Calu3 (cell line): ENCODE measurements at places on chromosomes 6 and 20. TPM values are rescaled to one million over a fixed set of nuclear protein-coding genes. Genes with fewer than 3 reads are reported as not detected.
A peak's percentile ranks its signal among the peaks of the same experiment; 100 is the strongest.

GRCh38 chr20:18513208-18513607 lies 5.5 kb downstream of the SEC23B start:
- H3K36me3 ChIP-seq: peaks cover 19% of the 10 kb centered on the region
- no peak overlapping the region for H3K27ac ChIP-seq
- no peaks in the 10 kb centered on the region for H3K4me1 ChIP-seq
- DNase-seq: no peak

DNA sequence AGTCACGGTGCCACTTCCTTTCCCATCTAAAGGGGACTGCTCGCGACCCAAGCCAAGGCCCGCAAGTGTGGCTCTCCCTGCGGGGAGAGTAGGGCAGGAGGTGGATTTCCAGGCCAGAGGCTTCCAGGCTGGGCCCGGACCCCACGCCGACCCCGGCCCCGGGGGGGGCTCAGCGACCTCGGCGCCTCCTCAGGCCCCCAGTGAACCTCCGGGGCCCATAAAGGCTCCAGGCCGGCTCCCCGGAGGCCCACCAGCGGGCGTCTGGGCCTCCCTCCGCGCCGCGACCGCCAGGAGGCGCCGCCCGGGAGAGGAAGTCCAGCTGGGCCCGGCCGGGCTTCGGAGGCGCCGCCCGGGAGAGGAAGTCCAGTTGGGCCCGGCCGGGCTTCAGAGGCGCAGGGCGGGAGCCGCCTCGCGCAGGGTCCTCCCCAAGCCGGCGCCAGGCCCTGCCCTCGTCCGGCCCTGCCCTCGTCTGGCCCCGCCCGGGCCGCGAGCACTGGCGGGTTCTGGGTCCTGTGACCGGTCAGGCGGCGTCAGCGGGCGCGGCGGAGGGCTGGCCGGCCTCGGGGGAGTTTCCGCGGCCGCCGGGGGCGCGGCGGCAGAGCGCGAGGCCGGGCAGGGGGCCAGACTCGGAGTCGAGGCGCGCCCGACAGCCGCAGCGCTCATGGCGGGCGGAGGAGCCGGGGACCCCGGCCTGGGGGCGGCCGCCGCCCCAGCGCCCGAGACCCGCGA lies at the start of gene RAB32:
Gene RAB32, plus strand, starts transcription at position 623 of the 729 bp plus-strand sequence. Its CDS starts 39 bp downstream, at position 662.
- DNase-seq: peak; percentile 92
- peak within 1 kb of the TSS; percentile 91 for H3K27ac ChIP-seq
- peaks cover 24% of the 10 kb centered on the region for H3K36me3 ChIP-seq
- H3K27me3 ChIP-seq: no peaks in the 10 kb centered on the region
- H3K4me1 ChIP-seq: peaks cover 7% of the 10 kb centered on the region
- peak within 1 kb of the TSS; percentile 90 for H3K4me3 ChIP-seq

- no peak for DNase-seq
- H3K4me3 ChIP-seq: no peak overlapping the region
- no peak overlapping the region for H3K27ac ChIP-seq
- H3K27me3 ChIP-seq: no peaks in the 10 kb centered on the region
These were observed 44.6 kb upstream of the TBC1D7 start for GRCh38 chr6:13372688-13373487.

DNA sequence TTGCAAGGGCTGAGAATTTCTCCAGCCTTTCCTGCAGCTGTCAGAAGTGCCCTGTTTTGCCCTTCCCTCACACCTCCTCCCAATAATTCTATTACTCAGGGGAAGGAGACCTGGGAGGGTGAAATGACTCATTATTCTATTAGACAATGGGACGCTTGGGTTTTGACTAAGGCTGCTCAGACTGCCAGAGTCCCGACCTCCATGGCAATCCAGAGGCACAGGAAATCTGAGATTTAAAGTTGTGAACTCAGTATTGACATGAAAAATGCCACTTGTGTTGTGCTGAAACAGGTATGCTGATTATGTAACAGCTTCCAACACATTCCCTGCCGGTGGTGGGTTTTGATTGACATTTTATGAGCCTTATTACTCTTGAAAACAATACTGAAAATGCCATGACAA lies 625.9 kb upstream of the FLRT3 start:
- H3K27ac ChIP-seq: no peak overlapping the region
- no peak for DNase-seq
- no peak overlapping the region for H3K4me3 ChIP-seq

GRCh38 chr20:19835533-19836222 lies 77.6 kb downstream of the RIN2 start:
- H3K4me1 ChIP-seq: no peaks in the 10 kb centered on the region
- no peak overlapping the region for H3K27ac ChIP-seq
- no peak overlapping the region for H3K4me3 ChIP-seq
- DNase-seq: no peak
- no peaks in the 10 kb centered on the region for H3K36me3 ChIP-seq
- no peaks in the 10 kb centered on the region for H3K27me3 ChIP-seq

DNA sequence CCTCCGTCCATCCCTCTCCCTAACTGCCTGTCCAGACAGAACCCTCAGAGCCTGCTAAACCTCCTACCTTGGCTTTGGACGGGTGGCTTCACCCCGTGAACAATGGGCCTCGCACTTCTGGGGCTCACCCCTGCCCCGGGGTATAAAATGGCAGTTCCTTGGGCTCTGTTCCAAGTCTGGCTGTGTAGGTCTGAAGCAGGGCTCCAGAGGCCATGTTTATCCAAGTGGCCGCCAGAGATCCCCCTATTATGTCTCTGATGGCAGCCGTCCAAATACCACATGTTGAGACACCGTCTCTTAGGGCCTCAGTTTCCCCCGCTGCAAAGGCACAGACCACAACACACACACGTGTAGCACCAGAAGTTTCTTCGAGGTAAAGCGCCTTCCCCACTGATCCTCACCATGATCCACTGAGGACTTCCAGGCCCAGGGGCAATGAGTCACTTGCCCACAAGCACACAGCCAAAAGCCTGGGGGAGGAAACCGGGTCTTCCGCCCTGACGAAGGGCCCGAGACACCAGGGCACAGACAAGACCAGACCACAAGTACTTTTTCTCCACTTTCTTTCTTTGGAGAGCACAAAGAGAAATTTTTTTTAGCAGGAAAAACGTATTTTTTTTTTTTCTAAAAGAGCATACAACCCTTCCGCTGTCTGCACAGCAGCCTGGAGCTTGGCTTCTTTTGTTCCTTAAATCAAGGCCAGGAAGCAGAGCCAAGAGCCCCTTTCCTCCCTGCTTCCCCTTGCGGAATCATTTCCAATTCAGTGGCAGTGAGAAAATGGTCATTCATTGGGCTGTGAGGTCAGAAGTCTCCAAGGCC lies 11.8 kb downstream of the CPNE5 start:
- H3K27me3 ChIP-seq: peaks cover 23% of the 10 kb centered on the region
- peak; percentile 24 for DNase-seq
- no peaks in the 10 kb centered on the region for H3K36me3 ChIP-seq
- no peak overlapping the region for H3K4me3 ChIP-seq
- no peak overlapping the region for H3K27ac ChIP-seq

- H3K27ac ChIP-seq: no peak overlapping the region
- no peaks in the 10 kb centered on the region for H3K4me1 ChIP-seq
- peaks cover 18% of the 10 kb centered on the region for H3K36me3 ChIP-seq
These were observed 73.0 kb downstream of the PHIP start for GRCh38 chr6:79005024-79005423.

DNA sequence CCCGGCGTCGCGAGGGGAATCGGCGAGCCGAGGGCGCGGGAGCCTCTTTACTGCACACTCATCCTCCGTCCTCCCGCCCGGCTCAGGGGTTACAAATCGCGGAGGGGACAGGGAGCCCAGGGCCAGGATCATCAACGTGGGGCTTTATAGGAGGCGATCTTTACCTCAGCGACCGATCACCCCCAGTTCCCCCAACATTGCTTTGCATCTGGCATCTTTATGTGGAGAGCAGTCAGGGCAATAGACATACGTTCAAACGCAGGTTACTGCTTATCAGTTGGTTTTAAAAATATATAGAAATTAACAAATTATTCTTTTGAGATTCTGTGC lies 634 bp downstream of the HSF2 start:
- H3K36me3 ChIP-seq: peaks cover 13% of the 10 kb centered on the region
- no peaks in the 10 kb centered on the region for H3K27me3 ChIP-seq
- peaks cover 30% of the 10 kb centered on the region for H3K4me1 ChIP-seq

GRCh38 chr6:106466211-106466610 lies 105.7 kb downstream of the CRYBG1 start:
- no peaks in the 10 kb centered on the region for H3K4me1 ChIP-seq
- H3K36me3 ChIP-seq: no peaks in the 10 kb centered on the region
- DNase-seq: no peak
- no peak overlapping the region for H3K4me3 ChIP-seq
- H3K27me3 ChIP-seq: no peaks in the 10 kb centered on the region
- H3K27ac ChIP-seq: no peak overlapping the region

DNA sequence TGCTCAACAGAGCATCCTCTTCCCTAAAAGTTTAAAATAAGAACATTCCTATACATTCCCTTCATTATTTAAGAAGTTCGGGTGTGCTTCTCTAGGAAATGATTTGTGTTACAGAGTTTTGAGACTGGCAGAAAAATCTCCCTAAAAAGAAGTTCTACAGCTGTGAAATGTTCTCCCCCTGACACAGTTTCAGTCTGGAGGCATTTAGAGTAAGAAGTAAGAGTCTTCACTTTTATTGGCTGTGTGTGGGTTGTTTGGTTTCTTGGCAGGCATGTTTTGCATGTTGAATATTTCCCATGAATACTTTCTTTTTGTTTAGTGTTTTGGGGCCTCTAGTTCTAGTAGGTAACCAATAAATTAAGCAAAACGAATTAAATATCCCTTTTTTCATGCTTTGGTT lies 195.9 kb downstream of the TENT5A start:
- no peaks in the 10 kb centered on the region for H3K27me3 ChIP-seq
- no peak overlapping the region for H3K4me3 ChIP-seq
- no peak overlapping the region for H3K27ac ChIP-seq
- H3K4me1 ChIP-seq: peaks cover 7% of the 10 kb centered on the region
- H3K36me3 ChIP-seq: no peaks in the 10 kb centered on the region

DNA sequence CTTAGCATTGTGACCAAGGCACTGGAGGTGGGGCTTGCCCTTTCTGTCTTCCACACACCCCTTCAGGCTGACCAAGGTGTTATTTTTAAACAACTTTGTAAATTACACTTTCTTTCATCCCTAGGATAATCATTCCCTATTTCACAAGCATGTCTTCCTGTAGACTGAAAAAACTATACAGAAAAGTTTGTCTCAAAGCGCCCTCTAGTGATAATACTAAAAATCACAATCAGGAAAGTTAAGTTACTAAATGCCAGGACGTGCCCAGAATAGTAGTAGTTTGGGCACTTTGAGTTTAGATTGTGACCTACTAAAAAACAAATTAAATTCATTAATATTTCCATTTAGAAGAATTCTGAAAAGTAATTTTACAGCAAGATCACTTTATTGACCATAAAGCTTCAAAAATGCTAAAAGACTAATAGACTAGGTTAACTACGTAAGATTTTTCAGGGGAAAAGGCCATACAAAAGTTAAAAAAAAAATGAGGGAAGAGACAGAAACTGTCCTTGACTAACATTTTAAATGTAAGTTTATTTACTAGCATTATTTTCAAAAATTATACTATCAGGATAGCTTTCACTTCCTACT lies 123.3 kb upstream of the DUSP22 start:
- H3K27me3 ChIP-seq: peaks cover 29% of the 10 kb centered on the region
- H3K4me1 ChIP-seq: no peaks in the 10 kb centered on the region
- no peak overlapping the region for H3K27ac ChIP-seq
- DNase-seq: no peak
- no peaks in the 10 kb centered on the region for H3K36me3 ChIP-seq

DNA sequence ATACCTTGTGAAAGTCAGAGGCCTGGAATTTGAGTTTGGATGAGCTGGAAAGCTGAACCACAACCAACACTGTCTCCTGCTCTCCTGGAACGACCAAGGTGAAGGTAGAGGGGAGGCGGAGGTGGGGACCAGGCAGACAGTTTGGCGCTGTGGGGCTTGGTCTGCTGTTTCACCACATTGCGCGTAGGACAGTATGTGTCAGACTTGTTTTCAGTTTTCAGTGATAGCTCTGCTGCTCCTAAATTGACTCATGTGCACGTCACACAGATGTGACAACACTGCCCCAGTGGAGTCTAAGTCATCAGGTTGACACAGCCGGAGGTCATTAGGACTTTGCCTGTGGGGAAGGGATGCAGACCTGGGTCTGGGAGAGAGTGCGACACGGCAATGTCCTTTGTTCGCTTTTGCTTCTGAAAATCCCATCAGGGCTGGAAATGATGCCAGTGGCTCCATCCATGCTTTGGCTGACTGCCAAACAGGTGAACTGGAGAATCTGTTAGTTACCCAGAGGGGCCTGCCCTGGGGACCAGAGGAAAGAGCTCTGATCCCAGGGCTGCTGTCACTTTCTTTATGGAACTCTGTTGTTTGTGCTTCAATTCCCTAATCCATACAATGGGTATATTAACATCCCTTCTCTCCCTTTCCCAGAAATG lies 255.5 kb downstream of the CDC5L start:
- H3K4me1 ChIP-seq: no peaks in the 10 kb centered on the region
- no peak overlapping the region for H3K4me3 ChIP-seq
- DNase-seq: no peak

Gene EYS
- not detected in 2 replicates for total RNA-seq

Gene TAGAP
- total RNA-seq: 0.17 and 0.64 TPM in 2 replicates

Gene PI3
- 52.0 and 52.1 TPM in 2 replicates for total RNA-seq

Gene RPN2
- total RNA-seq: 508 and 522 TPM in 2 replicates

Gene OPRL1
- total RNA-seq: 0.17 and 0.33 TPM in 2 replicates

Gene ADGRG6
- 84.6 and 109 TPM in 2 replicates for total RNA-seq

Gene PKIB
- total RNA-seq: 11.8 and 17.2 TPM in 2 replicates

Gene DEFB132
- not detected in 2 replicates for total RNA-seq
